ENCODE measurements at places on chromosomes 2 and 18.

GRCh38 chr2:201661366-201661765, 18.1 kb upstream of the TMEM237 start:
- DNase-seq, result no peak

DNA sequence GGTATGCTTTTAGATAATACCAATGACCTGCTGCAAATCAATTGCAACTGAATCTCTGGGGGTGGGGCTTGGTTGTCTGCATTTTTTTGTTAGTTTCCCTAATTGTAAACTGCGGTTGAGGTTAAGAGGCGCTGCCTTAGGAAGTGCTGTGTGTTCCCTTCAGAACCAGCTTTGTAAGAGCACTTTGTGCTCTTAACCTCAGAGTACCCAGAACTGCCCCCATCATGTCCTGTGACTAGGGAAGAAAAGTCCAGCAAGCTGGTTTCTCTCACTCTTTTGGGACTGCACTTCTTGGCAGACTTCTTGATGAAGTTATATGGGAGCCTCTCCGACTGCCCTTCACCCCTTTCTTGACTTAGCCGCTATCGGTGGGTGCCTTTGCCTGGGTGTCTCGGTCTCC, 245.5 kb upstream of the CXCR4 start:
- no peak for DNase-seq

GRCh38 chr2:579351-579886, 97.8 kb downstream of the TMEM18 start:
- DNase-seq, result no peak

DNA sequence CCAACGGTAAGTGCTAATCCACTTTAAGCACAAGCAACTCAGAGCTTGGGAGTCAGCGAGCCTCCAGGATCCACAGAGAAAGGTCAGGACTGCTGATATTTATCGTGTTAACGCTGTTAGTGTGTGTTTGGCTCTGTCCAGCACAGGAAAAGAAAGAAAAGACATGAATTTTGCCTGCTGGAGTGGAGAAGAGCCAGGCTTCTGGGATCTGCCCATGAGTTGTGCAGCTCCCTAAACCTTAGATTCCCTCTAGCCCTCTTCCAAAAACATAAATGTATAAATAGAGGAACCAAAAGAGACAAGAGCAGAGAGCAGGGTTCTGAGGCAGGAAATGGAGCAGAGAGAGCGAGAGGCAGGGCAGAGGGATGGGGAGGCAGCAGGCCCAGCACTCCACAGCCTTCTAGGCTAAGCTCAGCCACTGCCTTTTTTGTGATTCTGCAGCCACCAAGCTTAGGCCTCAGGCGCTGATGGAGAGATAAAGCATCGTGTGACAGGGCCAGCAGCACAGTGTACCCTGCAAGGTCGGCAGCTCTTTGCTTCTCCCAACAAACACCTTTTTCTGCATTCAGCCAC, 14.5 kb upstream of the MAT2A start:
- DNase-seq, result no peak

GRCh38 chr2:605674-606608, 71.3 kb downstream of the TMEM18 start:
- DNase-seq, result no peak

- no peak for DNase-seq
Observed at GRCh38 chr18:8627540-8627939, 18.3 kb downstream of the RAB12 start.

DNA sequence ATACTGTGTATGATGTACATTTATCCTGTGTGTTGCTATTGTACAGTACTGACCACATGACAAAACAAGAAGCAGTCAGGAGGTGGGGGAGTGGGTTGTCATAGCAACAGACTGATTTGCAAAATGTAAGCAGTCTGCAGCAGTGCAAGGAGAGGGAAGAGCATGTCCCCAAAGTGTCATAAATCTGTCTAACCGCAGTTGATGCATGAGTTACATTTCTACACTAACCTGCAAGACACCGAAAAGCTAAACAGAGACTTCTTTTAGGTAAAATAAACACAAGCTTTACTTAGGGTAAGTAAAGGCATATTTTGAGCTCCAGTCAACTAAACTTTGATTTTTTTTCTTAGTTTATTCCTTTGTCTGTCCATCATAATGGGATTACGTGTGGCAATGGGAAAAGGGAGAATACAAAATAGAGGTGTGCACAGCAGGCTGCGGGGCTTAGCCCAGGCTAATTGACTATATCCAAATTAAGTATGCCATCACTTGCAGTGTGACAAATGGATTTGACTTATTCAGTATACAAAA, 134.5 kb downstream of the MEIS1 start:
- DNase-seq, result peak; percentile 35

GRCh38 chr2:192313773-192314172, 119.0 kb upstream of the TMEFF2 start:
- DNase-seq, result no peak

DNA sequence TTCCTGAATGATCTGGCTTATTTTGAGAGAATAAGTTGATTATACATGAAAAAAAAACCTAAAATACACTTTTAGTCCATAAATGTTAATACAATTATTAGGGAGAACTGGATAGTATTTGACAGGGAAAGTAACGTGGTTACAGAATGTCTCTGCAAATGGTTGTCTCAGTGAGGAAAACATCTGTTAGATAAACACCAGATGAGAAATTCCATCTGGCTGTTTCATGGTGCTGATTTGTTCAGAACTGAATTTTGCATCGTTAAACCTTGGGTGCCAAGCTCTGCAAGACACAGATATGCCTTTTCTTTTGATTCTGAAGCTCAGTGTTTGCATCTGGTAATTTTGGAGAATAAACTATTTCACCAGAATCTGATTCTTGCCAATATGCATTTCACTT, 90.4 kb downstream of the SCN3A start:
- DNase-seq, result no peak

- DNase-seq, result peak; percentile 82
Observed at GRCh38 chr2:64525317-64525613, 1.1 kb downstream of the AFTPH start.

DNA sequence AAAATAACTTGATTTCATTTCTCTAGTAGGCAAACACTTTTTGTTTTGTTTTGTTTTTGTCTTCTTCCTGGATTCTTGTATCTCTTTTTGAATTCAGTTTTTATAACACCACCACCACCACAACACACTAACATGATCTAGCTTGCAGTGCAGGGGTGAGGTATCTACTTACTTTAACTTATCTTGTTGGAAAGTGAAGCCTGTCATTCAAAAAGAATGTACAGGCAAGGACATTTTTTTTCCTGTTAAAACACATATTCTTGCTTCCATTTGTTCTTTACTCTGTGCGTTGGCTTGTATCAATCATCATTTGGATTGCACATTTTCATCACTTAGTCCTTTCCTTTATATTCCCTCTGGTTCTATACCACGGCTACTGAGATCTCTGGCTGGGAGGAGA, 824.2 kb downstream of the PLCL1 start:
- DNase-seq, result no peak

- no peak for DNase-seq
Observed at GRCh38 chr2:117436697-117437096, 377.8 kb upstream of the DDX18 start.

DNA sequence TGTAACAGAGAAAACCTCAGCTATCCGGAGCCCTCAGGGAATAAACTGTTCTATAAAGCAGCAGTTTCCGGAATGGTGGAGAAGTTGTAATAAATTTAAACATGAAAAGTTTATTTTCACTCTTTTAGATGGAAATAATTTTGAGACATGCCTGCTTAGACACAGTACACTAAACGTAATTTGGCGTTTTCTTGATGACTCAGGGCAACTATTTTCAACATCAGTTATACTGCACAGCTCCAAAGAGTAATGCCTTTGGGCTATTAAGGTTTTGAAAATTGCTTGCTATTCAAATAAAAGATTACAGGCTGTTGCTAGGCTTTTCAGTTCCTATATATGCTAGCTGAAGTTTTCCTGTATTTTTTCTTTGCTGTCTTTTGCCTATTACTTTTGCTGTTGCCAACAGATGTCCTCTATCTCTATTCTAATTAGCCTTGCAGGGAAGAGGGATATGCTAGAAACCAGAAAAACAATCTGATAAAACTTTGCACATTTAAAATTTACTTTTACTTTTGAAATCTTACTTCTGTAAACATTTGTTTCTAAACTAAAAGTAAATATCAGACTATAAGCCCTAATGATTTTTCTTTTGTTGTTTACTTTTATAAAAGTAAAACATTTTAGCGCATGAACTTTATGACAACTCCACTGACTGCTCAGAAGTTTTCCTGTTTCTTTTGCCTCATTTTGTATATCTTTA, 113.4 kb upstream of the WDSUB1 start:
- no peak for DNase-seq

GRCh38 chr2:220320326-220320725, 692.9 kb downstream of the SLC4A3 start:
- no peak for DNase-seq

DNA sequence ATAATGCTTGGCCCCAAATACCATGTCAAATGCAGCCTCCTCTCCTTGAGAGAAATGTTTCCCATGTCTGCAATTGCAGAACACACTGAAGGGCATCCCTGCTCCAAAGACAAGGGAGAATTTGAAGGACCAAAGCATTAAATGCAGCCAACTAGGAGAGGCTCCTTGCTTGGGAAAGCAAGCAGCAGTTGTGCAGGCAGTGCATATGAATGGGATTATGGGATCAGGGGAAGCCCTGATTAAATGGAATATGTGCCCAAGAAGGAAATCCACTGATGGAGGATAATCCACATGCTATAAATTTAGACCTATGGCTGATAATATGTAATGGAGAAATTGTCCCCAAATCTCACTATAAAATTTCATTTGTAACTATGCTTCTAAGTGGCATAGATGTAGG, 116.1 kb downstream of the NCKAP5 start:
- no peak for DNase-seq

DNA sequence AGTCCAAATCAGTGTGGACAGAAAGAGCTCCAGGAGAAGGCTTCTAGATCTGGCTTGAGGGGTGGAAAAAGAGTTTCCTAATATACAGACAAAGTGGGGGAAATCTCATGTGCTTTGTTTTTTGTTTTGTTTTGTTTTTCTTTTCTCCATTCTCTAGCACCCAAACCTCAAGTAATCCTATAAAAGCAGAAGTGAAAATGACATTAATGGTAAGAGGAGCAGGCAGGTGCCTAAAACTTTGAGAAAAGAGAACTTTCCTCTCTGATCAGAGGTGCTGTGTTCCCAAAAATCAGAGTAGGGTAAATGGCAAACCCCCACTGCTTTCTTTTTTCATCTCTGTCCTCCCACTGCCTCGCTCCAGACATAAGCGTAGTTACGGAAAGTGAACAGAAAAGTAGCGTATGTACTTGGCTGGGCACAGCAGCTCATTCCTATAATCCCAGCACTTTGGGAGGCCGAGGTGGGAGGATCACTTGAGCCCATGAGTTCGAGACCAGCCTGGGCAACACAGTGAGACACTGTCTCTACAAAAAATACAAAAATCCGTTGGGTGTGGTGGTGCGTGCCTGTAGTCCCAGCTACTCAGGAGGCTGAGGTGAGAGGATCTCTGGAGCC, 77.8 kb downstream of the FAM161A start:
- DNase-seq, result peak; percentile 76

GRCh38 chr2:104051766-104052165, 802.1 kb upstream of the POU3F3 start:
- DNase-seq, result no peak

- peak; percentile 30 for DNase-seq
Observed at GRCh38 chr2:157875641-157876065, 477 bp downstream of the ACVR1 start.

DNA sequence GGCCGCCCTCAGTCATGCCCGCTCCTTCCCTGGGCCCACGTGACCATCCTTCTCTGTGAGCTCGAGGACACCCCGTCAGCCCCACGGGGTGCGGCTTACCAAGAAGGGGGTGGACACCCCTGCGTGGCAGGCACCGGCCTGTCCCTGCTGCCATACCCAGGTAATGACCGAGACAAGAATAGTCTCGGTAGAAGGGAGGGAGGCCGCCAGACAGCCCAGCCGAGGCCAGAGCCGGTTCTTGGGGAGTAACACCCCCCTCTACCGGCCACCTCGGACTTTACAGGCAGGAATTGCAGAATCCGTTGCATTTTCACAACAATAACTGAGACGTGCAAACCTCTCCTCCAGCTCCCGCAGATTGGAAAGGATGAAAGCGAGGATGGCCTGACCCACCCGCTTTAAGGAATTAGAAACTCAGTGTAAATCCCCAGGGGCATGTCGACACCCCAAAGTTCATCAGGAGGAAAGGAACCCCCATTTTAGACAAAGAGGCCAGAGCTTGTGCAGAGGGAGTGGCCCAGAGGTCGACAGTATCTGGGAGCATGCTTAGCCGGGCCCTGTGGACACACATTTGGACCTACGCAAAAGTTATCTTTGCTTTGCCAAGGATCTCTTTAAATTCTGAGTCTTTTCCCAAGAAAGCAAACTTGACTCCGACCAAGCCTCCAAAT, 60.1 kb upstream of the GLI2 start:
- DNase-seq, result peak; percentile 53

GRCh38 chr2:234368861-234369261, 128.0 kb downstream of the ARL4C start:
- DNase-seq, result no peak

DNA sequence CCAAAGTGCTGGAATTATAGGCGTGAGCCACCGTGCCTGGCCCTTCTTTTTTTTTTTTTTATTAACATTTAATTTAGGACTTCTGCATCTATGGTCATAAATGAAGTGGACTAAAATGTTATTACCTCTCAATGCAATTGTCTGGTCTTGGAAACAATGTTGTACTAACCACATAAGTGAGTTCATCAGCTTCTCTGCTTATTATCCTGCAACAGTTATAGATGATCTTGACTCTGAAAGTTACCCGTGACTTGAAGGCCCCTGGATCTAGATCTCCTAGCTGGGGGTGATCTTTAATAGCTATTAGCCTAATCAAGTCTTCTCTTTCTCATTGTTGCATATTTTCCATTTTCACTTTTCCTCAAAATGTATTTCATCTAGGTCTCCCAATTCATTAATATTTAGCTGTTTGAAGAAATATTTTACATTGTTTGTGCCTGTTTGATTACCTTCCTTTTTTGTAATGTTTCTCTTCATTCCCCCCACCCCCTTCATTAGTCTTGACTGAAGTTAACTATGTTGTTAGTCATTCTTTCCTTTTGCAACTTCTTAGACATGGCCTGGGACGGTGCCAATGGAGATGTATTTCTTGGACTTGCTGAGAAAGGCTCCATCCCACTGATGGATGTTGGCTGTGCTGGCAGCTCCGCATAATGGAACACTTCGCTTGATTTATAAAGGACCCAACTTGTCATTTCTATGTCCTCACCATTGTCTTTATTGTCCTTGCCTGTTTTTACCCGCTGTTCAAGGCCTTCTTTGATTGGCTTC, 141.6 kb upstream of the RIOK3 start:
- DNase-seq, result no peak

- no peak for DNase-seq
Observed at GRCh38 chr2:230408244-230408842, 7.7 kb upstream of the SP100 start.

- DNase-seq, result no peak
Observed at GRCh38 chr2:229713371-229714079, 830 bp downstream of the DNER start.

DNA sequence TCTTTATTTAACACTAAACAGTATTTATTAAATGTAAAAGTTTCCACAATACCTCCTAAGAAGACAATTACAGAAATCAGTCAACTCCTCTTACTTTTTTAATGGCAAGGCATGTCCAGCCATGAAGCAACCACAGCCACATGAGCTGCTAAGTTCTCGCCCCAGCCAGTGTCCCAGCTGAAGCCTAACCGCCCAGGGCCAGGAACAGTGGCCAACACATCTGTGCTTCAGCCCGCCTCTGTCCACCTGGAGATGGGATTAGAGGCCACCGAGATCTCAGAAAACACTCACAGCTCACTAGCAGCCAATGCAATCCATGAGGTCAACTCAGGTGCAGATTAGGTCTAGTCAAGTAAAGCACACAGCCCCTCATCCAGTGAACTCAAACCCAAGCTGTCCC, 40.2 kb downstream of the PID1 start:
- no peak for DNase-seq

Data from NAMALWA (cell line).